ENCODE measurements at places on chromosomes 3 and 15.

DNA sequence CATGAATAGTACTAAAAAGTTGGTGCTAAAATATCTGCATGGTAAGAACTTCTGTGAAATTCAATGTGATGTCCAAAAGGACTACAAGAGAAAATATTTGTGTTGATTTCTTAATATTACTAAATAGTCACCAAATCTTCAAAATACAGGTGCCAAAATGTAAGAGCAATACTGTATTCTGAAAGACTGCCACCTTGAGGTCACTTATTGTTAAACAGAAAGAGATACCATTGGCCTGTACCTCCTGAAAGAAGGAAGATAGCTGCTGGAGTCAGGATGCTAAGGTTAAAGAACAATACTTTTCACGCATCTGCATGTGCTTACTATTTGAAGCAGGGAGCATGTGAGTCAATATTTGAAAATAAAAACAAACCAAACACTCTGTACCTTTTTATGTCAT lies 72.0 kb upstream of the LSAMP start:
- ATAC-seq, result no peak

GRCh38 chr3:105938101-105938500 lies 69.3 kb upstream of the CBLB start:
- ATAC-seq, result no peak

- ATAC-seq, result no peak
These were observed 5.1 kb upstream of the SLC22A13 start for GRCh38 chr3:38260474-38260873.

DNA sequence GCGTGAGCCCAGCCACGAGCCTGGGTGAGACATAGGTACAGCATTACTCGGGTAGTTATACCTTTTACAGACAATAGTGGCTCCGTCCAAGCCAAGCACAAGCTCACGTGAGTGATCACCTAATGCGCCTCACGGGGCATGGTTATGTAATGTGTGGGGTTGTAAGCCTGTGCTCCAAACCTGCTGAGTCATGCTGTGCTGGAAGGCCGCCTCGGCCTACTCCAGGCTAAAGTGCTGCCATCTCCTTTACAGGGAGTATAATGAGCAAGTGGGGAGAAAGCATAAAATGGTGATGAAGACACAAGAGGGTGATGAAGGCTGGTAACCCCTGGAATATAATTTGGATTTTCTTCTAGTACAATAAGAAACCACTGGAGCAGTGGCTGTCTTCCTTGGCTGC lies 175.8 kb upstream of the STT3B start:
- ATAC-seq, result peak; percentile 28

GRCh38 chr3:109018828-109019227 lies 65.1 kb upstream of the GUCA1C start:
- ATAC-seq, result no peak

- no peak for ATAC-seq
These were observed 341.4 kb downstream of the OTOL1 start for GRCh38 chr3:161838021-161838420.

- ATAC-seq, result no peak
These were observed 33.4 kb upstream of the ZNF609 start for GRCh38 chr15:64426845-64427465.

DNA sequence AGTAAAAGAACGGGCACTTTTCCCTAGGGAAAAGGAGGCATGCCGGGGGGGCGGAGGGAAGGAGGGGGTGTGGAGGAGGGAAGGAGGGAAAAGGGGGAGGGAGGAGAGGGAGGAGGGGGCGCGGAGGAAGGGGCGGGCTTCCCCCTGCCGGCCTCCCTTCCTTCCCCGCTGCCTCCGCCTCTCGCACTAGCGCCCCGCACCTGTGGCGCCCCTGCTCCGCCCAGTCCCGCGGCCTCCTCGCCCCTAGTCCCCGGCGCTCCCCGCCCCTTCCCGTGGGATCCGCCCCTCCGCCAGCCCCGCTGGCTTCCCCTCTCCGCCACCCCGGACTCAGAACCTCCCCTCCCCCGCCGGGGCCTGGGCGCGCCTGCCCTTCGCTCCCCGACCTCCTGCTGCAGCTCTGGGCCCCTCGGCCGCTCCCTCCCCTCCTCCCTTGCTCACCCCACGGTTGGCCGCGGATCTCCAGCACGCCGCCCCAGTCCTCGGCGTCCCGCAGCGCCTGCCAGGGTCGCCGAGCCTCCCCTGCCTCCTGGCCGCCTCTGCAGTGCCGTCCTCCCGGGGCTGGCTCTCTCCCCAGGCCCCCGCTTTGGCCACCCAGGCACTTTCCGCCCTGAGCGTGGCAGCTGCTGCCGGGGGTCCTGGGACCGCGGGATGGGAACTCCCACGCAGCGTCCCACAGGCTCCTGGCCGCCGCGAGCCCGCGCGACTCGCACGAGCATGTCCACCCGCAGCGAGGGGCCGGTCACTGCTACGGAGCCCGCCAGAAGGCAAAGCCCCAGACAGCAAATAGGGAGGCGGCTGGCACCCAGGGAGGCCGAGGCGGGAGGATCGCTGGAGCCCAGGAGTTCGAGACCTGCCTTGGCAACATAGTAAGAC lies 147.4 kb downstream of the TJP1 start:
- ATAC-seq, result no peak

- no peak for ATAC-seq
These were observed 3.2 kb upstream of the RIOX2 start for GRCh38 chr3:97975466-97975865.

DNA sequence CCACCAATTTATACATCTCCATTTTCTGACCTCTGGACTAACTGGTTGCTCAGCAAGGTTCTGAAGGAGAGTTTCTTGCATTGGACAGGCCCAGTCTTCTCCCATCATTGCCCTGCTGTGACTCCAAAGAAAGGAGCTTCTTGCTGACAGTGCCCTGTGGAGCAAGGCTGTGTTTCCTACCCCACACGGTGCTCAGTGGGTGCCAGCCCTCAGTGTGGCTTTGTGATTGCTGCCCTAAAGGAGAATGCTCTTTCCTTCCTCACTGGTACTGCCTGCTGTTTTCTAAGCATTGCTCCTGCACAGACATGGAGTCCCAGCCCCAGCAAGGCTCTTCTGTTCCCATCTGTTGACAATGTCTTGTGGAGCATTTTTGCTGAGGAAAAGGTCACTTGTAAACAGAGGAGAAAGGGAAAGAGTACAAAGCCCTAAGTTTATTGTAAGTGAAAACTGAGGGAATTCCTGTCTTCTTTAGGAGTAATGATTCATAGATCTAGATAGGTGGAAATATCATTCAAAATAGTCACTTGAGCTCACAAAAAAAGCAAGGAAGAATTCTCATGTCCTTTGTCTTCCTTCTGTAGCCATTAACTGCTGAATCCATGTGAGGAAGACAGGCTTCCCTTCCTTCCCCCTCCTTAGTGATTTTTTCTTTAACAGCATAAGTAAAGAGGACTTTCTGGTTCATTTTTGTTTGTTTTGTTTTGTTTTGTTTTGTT lies 62.9 kb downstream of the HMG20A start:
- ATAC-seq, result no peak

GRCh38 chr15:70795311-70795665 lies 31.9 kb upstream of the UACA start:
- ATAC-seq, result no peak

GRCh38 chr15:78708713-78709260 lies 67.8 kb upstream of the CHRNB4 start:
- no peak for ATAC-seq

DNA sequence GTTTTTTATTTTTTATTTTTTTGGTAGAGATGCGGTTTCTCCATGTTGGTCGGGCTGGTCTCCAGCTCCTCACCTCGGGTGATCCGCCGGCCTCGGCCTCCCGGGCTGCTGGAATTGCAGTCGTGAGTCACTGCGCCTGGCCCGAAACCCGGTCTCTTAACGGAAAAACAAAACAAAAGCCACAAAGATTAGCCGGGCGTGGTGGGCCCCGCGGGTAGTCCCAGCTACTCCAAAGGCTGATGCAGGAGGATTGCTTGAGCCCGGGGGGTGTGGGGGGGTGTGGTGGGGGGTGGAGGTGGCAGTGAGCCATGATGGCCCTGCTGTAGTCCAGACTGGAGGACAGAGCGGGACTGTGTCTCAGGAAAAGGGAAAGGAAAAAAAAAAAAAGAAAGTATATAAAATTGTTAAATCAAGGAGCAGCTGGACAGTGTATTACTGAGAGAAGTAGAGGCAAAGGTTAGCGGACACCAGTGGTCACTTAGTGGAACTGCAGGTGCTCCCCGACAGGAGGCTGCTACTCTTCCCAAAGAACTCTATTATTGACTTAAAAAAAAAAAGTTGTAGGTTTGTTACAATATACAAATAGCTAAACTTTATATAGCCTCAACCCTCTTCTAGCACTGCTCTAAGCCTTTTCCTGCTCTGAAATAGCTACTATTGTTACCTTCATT lies 30.3 kb upstream of the TUBGCP5 start:
- no peak for ATAC-seq

DNA sequence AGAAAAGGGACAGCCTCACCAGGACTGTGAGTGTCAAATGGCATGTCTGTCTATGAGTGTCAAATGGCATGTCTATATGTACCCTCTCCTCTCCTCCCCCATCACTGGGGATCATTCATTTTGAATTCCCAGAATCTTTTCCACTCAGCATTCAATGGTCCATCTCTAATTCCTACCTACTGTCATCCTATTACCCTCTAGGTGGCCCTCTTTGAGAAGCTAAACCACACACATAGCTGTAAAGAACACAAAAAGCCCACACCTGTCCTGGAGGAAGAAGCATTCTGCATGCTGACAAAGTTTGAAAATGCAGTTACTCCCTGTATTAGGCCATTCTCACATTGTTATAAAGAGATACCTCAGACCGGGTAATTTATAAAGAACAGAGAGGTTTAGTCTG lies 46.2 kb upstream of the PYDC2 start:
- ATAC-seq, result no peak

DNA sequence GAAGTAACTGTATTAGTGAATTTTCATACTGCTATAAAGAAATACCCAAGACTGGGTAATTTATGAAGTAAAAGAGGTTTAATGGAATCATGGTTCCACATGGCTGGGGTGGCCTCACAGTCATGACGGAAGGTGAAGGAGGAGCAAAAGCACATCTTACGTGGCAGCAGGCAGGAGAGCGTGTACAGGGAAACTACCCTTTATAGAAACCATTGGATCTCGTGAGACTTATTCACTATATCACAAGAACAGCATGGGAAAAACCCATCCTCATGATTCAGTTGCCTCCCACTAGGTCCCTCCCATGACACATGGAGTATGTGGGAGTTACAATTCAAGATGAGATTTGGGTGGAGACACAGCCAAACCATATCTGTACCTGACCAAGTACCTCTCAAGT lies 812.3 kb upstream of the ALCAM start:
- ATAC-seq, result no peak

GRCh38 chr15:60523056-60523455 lies 44.1 kb upstream of the ICE2 start:
- no peak for ATAC-seq

DNA sequence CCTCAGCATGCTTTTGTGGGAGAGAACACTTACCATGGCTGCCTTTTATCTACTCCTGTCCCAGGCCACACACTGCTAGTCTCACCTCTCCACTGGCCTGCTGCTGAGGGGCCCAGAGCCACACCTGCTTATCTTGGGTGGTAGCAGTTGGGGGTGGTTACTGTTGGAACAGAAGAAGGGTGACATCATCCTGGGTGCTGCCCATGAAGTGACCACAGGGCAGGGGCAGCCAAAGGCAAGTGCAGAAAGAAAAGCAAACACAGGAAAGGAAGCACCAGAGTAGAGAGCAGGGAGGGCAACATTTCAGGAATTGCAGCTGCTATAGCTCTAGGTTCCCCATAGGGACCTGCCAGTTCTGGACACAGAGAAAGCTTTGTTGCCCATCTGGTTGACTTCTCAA lies 345.2 kb downstream of the VPS13C start:
- no peak for ATAC-seq

DNA sequence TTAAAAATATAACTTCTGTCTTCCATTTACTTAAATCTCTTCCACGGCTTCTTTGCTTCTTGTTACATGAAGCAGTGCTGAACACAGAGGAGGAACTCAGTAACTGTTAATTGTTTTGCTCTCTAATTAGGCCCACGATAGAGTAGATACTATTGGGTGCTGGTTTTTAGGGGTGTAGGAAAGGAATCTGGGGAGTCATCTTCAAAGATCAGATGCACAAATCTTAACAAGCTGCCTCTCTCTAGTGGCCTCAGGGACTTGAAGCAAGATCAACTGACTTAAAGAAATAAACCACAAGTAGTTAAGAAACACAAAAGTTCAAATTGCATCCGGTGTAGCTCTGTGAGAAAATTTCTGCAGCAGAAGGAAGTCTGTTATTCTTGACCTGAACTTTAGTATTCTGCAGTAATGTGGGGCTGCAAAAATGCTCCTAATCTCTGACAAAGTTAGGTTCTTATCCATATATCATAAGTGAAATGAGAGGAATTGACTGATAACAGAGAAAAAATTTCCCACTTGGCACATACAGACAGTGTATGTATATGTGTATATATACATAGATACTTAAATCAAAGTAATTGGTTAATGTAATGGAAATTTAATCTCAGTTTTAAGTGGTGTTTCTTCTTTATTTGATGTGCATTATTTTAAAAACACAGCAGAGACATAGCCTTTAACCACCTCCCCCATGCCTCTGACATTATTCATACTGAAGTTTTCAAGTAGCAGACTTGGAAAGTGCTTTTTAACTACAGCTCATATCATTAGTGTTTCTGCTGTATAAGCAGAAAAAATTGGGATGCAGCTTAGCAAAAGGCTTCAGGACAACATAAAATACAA lies 51.8 kb downstream of the CHST2 start:
- ATAC-seq, result peak; percentile 60

GRCh38 chr3:183008303-183008702 lies 28.0 kb upstream of the DCUN1D1 start:
- ATAC-seq, result no peak

- ATAC-seq, result peak; percentile 65
These were observed 116.2 kb downstream of the CHSY1 start for GRCh38 chr15:101135532-101136166.

DNA sequence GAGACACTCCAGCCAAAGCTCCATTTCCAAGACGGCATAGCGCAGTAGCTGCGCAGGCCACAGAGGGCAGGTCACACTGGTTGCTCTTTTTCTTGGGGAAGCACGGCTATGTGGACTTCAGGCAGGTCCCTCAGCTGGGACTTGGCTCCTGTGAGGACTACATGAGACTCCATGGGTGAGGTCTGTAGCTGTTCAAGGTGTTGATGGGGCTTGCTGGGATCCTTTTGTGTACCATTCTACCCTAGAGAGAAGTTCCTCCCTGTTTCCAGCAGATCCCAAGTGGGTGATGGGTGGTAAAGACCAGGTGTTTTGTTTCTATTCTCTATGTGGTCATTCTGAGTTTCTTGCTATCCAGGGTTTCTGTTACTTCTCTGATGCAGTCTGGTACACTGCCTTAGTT lies 183.3 kb downstream of the LPP start:
- ATAC-seq, result no peak

DNA sequence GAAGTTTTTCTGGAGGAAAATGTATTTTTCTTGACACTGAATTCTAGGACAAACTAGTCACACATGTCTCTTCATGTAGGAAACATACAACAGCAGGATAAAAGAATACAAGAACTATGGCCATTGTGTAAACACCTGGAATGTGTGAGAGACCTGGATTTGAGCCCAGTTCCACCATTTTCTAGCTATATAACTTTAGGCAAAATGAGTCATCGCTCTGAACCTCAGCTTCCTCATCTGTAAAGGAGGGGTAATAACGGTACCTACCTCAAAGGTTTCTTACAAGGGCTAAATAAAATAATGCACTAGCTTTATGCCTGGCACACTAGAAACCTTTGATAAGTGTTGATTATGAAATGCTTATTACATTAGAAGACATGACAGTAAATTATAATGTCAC lies 57.8 kb downstream of the RIOX2 start:
- no peak for ATAC-seq
